ENCODE measurements at places on chromosomes 4 and X.

DNA sequence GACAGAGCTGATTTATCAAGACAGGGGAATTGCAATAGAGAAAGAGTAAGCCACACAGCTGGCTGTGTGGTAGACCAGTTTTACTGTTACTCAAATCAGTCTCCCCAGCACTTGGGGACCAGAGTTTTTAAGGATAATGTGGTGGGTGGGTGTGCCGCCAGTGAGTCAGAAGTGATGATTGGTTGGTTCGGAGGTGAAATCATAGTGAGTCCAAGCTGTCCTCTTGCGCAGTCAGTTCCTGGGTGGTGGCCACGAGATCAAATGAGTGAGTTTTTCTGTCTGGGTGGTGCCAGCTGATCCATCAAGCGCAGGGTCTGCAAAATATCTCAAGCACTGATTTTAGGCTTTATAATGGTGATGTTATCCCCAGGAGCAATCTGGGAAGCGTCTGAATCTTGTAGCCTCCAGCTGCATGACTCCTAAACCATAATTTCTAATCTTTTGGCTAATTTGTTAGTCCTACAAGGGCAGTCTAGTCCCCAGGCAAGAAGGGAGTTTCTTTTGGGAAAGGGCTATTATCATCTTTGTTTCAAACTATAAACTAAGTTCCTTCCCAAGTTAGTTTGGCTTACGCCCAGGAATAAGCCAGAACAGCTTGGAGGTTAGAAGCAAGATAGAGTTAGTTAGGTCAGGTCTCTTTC is 44.0 kb upstream of the PPP1R2C start:
- no peaks in the 10 kb centered on the region for H3K4me1 ChIP-seq
- no peak overlapping the region for H3K4me3 ChIP-seq
- no peaks in the 10 kb centered on the region for H3K27me3 ChIP-seq

GRCh38 chr4:7427361-7427760 is 7.4 kb downstream of the PSAPL1 start:
- H3K27ac ChIP-seq, result no peak overlapping the region
- DNase-seq, result no peak
- H3K4me3 ChIP-seq, result no peak overlapping the region
- H3K4me1 ChIP-seq, result no peaks in the 10 kb centered on the region
- H3K27me3 ChIP-seq, result no peaks in the 10 kb centered on the region

DNA sequence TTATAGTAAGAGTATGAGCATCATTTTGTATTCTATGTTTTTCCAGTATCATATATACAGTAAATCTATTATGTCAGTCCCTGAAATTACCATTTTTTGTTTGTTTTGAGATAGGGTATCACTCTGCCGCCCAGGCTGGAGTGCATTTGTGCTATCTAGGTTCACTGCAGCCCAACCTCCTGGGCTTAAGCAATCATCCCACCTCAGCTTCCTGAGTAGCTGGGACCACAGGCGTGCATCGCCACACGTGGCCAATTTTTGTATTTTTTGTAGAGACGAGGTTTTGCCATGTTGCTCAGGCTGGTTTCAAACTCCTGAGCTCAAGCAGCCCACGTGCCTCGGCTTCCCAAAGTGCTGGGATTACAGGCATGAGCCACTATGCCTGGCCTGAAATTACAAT is 85.6 kb downstream of the ZNF330 start:
- H3K4me3 ChIP-seq, result no peak overlapping the region
- H3K4me1 ChIP-seq, result no peaks in the 10 kb centered on the region
- no peak for DNase-seq
- H3K36me3 ChIP-seq, result no peaks in the 10 kb centered on the region
- no peaks in the 10 kb centered on the region for H3K27me3 ChIP-seq

GRCh38 chr4:182778222-182778982 is 138.8 kb downstream of the DCTD start:
- H3K4me3 ChIP-seq, result no peak overlapping the region
- no peaks in the 10 kb centered on the region for H3K36me3 ChIP-seq
- no peak overlapping the region for H3K27ac ChIP-seq
- no peaks in the 10 kb centered on the region for H3K4me1 ChIP-seq

DNA sequence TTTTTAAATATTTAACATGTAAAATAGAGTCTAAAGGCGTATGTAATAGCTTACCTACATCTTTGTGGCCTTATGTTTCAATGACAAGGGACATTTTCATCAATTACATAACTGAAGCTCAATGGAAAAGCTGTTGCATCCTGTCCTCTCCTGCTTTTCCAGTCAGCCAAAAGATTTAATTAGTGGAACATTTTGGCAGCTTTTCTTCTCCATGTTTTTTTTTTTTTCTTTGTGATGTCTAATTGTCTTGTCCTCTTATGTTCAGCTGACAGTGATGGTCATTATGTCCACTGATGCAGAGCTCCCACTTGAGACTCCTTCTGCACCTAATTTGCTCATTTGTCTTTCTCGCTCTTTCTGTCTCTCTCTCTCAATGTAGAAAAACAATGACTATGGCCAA is 422.2 kb downstream of the GABRG1 start:
- H3K27me3 ChIP-seq, result no peaks in the 10 kb centered on the region
- H3K27ac ChIP-seq, result no peak overlapping the region
- no peak for DNase-seq
- H3K4me3 ChIP-seq, result no peak overlapping the region
- H3K4me1 ChIP-seq, result no peaks in the 10 kb centered on the region
